Activated CD4-positive, alpha-beta memory T cell treated with anti-CD3 and anti-CD28 coated beads for 36 hours (primary cell): ENCODE measurements at places on chromosomes 1 and 21. TPM values are rescaled to one million over a fixed set of nuclear protein-coding genes. Genes with fewer than 3 reads are reported as not detected.

Gene PCSK9
- total RNA-seq, result not detected

DNA sequence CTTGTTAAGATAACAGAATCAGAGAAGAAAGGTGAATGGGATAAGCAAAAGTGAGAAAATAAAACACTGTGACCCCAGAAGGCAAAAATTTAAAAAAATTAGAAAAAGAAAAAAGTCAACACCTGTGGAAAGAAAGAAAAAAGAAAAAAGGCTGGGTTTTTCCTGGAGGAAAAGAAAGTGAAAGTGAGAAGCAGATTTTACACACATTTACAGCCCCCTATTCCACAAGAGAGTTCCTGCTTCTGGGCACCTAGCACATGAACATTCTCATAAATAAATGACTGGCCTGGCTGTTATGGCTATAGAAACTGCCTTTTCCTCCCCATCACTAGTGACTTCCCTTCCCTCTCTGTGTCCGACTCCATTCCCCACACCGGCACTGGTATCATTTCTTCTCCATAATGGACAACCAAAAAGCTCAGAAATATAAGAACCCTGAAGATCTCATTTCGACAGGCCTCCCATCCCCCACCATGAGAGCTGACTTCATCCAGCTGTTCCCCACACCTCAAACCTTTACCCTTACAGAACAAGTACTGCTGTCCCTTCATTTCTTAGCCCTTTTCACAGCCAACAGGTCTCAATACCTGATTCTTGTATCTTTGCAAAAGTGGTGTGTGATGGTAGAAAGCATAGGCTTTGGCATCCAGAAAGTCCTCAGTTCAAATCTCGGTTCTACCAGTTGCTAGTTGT is 12.6 kb downstream of the MTF1 start:
- DNase-seq, result no peak

DNA sequence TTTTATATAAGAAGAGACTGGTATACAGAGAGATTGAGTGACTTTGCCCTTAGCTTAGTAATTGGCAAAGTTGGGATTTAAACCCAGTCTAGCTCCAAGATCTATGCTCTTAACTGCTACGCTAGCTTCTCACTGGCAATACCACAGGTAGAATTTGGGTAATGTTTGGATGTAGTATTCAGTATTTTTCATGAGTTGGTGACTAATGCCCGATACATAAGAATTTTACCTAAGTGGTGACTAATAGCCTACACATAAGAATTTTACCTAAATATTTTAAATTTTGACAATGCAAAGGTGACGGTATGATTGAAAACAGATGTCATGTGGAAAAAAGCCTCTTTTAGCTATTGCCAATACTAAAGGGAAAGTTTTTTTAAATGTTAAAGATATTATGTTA is 24.3 kb downstream of the GPSM2 start:
- no peak for DNase-seq

- DNase-seq, result no peak
Measured at GRCh38 chr1:203539831-203540546, 46.0 kb downstream of the OPTC start.

DNA sequence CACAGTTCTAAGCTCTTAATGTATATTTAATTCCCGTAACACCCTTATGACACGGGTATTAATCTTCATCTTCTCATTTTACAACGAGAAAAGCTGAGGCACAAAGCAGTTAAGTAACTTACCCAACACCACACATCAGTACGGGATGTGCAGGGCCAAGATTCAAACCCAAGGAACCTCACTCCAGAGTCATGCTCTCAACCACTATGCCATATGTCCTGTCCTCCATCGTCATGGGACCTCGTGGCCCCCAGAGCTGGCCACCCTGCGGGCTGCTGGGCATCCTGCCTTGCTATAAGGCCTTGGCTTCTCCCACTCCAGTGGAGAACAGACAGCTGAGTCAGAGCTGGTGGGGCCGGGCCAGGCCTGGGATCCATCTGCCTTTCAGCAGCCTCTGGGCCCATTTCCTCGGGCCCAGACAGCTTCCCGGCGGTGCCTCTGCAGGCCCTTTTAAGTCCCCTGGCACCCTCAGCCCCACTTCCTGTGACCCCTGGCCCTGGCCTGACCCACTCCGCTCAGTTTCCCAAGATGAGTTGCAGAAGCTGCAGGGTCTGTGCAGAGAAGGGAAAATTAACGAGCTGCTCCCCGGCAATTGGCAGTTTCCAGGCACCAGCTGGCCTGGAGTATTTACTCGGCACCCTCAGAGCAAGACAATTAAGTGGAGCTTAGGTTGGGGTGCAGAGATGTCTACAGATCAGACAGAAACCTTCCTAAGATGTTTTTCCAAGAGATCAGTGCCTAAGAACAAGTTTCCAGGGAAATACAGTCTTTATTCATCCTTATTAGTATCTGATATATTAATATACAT is 98.2 kb downstream of the EPHB2 start:
- no peak for DNase-seq

Gene TNFAIP8L2
- 26.7 TPM for total RNA-seq

- no peak for DNase-seq
Measured at GRCh38 chr1:14242123-14242522, 356.4 kb upstream of the KAZN start.

Gene LAMC1
- 0.22 TPM for total RNA-seq

DNA sequence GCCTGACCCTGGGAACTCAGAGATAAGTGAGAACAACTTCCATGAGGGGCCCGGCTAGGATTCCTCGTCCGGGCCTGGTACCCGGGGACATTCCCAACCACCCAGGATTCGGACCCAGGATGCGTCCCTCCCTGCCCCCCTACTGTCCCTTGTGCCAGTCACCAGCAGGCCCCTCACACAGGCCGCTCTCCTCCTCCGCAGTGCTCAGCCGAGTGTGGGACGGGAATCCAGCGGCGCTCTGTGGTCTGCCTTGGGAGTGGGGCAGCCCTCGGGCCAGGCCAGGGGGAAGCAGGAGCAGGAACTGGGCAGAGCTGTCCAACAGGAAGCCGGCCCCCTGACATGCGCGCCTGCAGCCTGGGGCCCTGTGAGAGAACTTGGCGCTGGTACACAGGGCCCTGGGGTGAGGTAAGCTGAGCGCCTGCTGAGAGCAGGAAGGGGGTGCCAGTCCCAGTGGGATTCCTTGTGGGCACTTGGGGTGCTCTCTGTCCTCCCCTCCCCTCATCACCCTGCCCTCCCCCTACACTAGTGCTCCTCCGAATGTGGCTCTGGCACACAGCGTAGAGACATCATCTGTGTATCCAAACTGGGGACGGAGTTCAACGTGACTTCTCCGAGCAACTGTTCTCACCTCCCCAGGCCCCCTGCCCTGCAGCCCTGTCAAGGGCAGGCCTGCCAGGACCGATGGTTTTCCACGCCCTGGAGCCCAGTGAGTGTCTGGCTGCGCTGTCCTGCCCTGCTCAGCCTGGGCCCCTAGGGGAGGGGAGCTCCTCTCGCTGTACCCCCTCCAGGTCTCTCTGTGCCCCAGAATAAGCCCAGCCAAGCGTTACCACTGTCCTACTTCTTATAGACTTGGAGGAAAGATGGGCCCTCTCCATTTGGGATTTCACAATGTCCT is 9.8 kb downstream of the ADAMTSL4 start:
- no peak for DNase-seq

DNA sequence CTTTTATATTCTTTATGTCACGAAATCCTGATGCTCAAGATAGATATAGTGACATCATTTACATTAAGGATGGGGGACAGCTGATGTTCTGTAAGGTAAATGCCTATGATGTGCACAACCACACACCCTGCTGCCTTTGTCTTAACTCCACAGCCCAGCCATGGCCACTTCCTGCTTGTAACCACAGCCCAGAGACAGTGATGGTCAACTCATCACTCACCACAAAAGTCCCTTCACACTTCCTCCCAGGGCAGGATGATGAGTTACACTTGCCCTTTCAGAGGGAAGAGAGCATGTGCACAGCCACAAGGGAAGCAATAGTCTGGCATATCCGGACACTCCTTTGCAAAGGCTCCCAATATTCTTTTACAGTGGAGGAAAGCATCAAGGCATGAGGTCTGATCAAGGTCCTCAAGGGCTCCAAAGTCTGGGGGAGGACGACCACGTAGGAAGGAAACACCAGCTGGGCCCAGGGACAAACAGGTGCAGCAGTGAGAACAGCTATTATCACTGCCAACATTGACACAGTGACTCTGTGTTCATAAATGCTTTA is 53.8 kb downstream of the PLPP3 start:
- DNase-seq, result peak; percentile 8

GRCh38 chr1:32172621-32173245 is 6.7 kb upstream of the TXLNA start:
- no peak for DNase-seq
